ENCODE measurements at places on chromosomes 7 and 10.

- no peak for DNase-seq
These were observed 9.3 kb downstream of the TCAF1 start for GRCh38 chr7:143892527-143893300.

DNA sequence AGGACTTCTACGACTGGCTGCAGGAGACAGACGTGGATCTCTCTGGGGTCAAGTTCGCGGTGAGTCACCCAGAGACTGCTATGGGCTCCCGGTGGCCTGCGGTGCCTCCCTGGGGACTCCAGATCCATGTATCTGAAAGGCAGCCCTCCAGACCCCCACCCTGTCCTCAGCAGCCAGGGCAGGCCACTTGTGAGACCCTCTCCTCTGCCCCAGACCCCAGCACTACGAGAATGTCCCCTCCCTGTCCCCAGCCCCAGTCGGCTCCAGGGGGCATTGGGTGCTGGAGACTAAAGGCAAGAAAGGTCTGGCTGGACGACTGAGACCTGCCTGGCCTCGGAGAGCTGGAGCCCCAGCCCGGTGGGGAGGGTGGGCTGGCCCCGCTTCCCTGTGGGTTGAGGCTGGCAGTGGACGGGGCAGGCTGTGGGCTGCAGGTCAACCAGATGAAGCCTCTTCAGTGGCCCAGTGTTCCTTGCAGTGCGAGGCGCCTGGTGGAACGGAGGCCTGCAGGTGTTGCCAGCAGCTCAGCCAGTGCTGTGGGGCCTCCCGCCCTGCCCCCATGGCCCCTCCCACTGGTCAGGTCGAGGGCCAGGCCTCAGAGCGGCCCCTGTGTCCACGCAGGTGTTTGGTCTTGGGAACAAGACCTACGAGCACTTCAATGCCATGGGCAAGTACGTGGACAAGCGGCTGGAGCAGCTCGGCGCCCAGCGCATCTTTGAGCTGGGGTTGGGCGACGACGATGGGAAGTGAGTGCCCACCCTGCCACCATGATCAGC lies 13.8 kb downstream of the TMEM120A start:
- DNase-seq = no peak

DNA sequence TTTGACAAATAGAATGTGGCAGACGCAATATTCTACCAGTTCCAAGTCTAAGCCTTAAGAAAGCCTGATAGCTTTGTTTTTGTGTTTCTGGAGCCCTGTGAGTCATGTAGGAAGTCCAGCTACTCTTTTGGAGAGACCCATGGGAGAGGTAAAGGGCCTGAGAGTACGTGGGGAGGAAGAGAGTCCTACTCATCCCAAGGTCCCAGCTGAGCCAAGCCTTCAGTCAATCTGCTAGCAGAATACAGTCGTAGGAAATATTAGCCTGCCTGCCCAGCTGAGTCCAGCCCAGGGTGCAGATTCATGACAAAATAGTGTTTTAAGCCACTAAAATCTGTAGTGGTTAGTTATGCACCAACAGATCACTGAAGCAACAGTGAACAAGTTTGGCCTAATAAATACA lies 9.0 kb upstream of the GNA12 start:
- peak; percentile 40 for DNase-seq

GRCh38 chr10:26503911-26504310 lies 65.8 kb downstream of the APBB1IP start:
- no peak for DNase-seq

- no peak for DNase-seq
These were observed 18.4 kb downstream of the GPNMB start for GRCh38 chr7:23264916-23265458.

DNA sequence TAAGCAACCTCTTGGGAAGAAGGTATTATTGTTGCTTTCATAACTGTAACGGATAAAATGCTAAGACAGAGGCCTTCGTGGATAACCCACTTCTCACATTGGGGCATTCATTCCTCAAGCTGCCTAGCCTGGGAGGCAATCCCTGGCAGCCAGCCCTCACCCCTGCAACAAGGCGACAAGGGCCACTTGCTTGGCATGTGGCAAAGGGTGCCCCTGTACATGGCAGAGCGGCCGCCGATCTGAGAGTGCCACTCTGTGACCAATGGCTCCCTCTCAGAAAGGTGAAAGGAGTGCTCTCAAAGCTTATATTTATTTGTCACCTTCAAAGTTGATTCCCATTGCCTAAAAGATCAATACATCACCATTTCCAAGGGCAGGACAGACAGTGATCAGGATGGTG lies 31.9 kb downstream of the EBF3 start:
- no peak for DNase-seq

GRCh38 chr7:80498481-80499349 lies 13.1 kb downstream of the GNAT3 start:
- DNase-seq = no peak

DNA sequence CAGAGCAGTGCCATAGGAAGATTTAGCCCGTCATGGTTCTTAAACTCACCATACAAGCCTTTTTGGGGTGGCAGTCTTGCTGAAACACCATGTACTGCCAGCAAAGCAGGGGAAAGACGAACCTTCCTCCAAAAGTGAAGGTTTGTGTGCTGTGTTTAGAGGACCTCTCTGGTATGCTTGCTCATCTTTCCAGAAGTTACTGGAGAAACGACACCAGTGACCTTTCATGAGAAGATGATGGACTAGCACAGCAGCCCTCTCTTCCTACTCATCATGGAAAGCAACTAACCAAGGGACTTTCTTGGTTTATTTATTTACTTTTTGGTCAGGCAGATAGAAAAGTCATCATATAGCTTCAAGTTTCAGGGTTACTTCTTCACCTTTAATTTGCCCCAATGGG lies 247.4 kb downstream of the PTEN start:
- DNase-seq = no peak

DNA sequence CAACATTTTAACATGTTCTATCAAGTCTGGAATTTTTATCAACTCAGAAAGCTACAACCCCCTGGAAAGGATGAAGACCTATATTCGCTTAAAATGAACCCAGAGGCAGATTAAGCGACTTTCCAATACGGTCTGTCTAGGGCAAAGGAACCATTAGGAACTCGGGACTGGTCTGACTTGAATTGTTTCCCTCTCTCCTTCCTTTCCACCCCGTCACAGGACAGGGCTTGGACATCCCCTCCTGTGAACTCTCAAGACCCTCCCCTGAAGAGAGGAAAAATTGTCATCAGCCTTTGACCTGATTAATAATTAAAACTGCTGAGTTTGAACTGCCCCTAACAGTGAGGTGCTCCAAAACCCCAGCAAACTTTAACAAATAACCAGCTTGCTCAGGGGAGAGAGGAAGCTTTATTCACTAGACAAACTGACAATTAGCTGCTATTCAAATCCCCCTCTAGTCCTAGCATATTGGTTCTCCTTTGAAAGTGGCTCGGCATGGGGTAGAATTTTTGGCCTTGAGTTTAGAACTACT lies 22.6 kb upstream of the SLF2 start:
- no peak for DNase-seq

DNA sequence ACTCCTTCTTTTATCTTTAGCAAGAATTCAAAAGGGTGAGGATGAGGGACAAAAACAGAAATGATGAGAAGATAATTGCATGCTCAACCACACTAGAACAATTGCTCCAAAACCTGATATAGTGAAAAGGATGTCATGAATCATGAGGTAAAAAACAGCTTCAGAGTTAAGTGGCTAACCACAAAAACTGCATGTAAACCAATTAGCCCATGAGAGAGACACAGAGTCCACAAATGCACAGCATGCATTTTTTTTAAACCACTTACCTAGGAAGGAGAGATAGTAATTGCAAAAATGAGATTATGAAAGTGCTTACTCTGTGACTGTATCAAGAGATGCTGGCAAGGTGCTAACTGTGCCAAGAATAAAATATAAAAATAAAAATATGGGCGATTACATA lies 132.9 kb downstream of the MBL2 start:
- peak; percentile 28 for DNase-seq

DNA sequence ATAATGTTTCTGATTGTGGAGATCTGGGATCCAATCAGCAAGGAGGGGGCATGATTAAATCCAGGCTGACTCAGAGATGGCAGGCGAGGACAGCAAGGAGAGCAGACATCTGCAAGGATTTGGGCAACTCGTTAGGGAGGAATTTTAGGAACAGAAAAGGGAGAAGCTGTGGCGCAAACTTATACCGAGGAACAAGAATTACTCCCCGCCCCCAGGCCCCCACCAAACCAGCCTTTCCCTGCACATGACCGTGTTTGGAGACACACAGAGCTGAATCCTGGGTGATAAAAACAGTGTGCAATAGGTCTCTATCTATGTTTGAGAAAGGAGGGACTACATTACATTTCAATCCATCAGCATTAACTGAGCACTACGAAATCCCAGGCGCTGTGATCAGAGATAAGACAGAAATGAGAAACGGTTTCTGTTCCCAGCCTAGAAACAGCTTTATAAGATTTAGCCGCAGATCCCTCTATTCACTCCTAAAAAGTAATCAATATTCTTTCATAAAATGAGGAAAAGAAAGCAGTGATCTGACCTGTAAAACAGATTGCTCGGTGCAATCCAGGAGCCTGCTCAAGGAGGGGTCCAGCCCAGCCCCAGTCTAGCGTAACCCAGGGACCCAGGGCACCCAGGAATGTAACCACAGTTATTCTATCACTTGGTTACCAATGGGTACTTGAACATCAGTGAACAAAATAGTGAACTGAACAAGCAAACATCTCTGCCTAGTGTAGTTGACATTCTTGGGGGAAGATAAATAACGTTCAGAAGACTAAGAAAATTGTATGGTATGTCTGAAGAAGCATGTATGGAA lies 37.2 kb upstream of the RAPGEF5 start:
- DNase-seq = peak; percentile 63

DNA sequence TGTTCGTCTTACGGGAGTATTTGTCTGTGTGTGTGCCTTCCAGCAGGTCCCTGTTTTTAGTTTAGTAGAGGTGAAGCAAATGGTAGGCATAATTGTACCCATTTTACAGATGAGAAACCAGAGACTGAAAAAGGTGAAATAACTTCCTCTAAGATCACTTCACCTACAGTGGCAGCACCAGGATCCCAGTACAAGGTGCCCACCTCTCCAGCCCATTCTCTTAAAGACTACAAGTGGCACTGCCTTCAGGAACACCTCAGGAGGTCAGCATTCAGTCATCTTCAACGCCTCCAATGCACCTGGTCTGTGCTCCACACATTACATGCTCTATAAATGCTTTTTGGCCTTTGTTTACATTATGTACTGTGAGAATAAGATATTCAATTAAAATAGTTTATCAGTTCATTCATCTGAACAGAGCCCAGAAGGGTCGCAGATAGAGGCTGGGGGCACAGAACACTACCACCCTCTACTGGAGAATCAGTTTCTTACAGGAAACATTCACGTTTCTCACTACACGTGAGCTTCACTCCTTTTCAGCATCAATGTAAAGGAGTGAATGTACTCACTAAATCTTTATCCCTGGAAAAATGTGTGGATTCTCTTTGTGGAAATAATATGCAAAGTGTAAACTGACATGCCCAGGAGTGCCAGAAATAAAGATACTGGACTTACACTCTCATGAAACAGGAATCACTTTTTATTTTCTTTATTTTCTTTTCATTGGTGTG lies 45.5 kb upstream of the ABLIM1 start:
- peak; percentile 19 for DNase-seq

GRCh38 chr7:116525298-116525912 lies 569 bp downstream of the CAV1 start:
- DNase-seq = no peak

- DNase-seq = no peak
These were observed 52.3 kb upstream of the KIAA1217 start for GRCh38 chr10:24156686-24157085.

- DNase-seq = peak; percentile 62
These were observed 15.5 kb downstream of the CYTH3 start for GRCh38 chr7:6256677-6257535.

GRCh38 chr10:132815168-132815857 lies 29.4 kb upstream of the NKX6-2 start:
- DNase-seq = no peak

- no peak for DNase-seq
These were observed 73.2 kb downstream of the PDGFA start for GRCh38 chr7:446289-446935.

GRCh38 chr10:28581916-28582315 lies 49.0 kb downstream of the WAC start:
- DNase-seq = no peak

- peak; percentile 50 for DNase-seq
These were observed 12.2 kb upstream of the RSBN1L start for GRCh38 chr7:77684030-77684429.

GRCh38 chr7:711922-712380 lies 14.5 kb upstream of the DNAAF5 start:
- DNase-seq = no peak

DNA sequence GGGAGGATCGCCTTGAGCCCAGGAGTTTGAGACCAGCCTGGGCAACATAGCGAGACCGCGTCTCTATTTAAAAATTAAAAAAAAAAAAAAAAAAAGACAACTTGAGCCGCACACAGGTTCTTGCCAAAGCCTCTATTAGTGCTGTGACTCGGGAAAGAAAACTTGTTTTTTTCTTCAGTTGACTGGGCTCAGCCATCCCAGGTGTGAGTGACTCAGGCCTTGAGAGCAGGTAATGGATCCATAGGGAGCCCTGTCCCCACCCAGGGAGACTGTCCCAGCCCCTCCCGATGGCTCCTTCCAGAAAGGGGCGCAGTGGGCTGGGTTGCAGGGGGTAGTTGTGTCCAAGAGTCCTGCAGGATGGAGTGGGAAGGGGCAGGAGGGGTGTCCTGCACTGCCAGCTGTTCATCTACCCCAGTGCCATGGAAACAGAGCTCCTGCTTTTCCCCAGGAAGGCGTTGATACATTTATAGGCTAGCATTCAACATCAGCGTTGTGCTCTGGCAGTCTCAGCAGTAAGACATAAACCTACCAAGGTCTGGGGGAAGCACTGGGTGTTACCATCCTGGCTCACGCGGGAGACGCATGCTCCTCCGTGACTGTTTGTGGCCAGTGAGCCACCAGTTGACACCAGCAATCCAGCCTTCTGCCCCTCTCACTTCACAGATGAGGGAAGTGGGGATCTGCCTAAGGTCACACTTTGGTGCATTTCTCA lies 126.6 kb downstream of the CUX1 start:
- DNase-seq = no peak

DNA sequence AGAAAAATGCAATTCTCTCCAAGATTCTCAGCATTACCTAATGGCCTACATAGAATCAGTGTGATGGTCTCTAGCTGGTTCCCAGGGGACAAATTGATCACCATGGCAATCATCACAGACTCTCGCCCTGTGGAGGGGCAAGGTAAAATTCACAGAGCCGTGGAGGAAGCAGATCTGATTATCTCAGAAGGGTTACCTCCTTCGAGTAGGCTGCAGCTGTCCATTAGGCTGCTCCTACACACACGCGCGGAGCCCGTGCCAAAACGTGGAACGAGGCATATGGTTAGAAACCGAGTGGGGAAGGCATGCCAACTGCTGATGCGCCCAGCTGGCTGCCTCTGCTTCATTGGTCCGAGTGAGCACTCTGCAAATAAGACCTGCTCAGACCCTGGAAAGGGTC lies 52.8 kb upstream of the PTER start:
- no peak for DNase-seq

- no peak for DNase-seq
These were observed 203.1 kb downstream of the ZMYND11 start for GRCh38 chr10:338171-339037.
